ENCODE measurements at places on chromosomes 4 and X.

- DNase-seq = no peak
Measured at GRCh38 chr4:178523038-178523437, 1080.8 kb upstream of the AGA start.

DNA sequence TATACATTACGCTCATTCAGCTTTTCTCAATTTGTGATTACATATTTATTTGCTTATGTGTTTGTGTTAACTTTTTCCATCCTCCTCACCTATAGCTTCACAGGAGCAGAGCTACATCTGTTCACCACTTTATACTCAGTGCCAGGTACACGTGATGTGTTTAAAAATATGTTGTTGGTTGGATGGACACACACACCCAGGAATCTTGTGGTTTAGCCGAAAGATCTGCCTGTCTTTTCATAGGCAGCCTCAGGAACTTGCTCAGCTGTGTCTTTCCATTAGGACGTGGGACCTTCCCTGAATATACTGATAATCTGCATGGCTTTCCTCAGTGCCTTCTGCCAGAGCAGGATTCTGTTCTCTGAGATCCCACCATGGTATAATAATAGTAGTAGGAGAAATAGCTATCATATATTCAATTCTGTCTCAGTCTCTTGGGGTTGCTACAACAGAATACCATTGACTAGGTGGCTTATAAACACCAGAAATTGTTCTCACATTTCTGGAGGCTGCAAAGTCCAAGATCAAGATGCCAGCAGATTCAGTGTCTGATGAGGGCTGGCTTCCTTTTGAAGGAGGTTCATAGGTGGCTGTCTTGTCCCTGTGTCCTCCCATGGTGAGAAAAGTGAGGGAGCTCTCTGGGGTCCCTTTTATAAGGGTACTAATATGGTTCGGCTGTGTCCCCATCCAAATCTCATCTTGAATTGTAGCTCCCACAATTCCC is 50.0 kb upstream of the SOD3 start:
- DNase-seq = no peak

DNA sequence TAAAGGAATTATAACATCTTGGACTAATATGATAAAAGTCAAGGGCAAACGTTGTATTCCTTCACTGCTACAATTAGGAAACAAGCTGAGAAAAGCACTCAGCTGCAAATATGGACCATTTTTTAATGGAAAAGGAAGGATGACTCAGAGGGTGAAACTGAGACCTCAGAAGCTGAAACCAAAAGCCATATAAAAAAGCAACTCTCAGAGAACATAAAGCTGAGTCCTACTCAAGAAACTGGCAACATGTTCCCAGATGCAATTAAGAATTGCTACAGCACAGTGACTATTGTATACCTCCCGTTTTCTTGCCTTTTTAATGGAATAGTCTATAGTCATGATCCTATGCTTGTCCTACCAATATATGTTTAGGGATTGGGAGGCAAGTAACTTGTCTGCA is 1106.4 kb upstream of the INTU start:
- no peak for DNase-seq

GRCh38 chrX:65750674-65751469 is 83.4 kb downstream of the MSN start:
- no peak for DNase-seq

DNA sequence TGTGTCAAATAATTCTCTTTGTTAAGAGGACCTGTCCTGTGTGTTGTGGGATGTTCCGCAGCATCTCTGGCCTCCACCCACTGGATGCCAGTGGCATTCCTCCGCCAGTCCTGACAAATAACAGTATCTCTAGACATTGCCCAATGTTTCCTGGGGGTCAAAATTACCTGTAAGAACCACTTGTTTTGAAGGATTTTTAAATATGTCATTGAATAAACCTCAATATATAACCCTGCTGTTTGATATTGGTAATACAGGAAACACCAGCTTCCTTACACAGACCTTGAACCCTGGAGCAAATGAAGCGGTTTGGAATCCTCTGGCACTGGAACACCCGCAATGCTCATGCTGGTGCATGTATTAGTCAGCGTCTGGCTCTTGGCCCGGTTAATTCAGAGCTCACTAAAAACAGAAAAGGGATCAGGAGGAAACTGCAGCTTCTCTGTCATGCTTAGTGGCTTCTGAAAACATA is 101.3 kb downstream of the TBL1X start:
- DNase-seq = peak; percentile 88

DNA sequence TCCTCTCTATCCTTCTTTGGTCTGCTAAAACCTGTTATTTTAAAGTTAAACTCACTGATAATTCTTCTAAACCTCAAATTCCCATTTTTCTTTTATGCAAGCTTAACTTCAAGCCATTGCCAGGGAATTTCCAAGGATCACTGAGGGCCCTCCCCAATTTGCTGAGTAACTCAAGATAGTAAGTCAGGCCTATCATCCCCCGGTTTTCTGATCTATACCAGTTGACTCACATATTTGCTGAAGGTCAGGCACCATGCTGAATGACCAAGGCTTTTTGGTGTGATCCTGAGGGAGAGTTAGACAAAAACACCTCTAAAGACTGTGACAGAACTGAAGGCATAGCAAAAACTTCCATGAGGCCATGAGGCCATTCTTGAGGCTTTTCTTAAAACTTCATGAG is 1301.9 kb downstream of the PCDH7 start:
- peak; percentile 11 for DNase-seq

- DNase-seq = no peak
Measured at GRCh38 chr4:48247878-48248558, 21.6 kb downstream of the TEC start.

DNA sequence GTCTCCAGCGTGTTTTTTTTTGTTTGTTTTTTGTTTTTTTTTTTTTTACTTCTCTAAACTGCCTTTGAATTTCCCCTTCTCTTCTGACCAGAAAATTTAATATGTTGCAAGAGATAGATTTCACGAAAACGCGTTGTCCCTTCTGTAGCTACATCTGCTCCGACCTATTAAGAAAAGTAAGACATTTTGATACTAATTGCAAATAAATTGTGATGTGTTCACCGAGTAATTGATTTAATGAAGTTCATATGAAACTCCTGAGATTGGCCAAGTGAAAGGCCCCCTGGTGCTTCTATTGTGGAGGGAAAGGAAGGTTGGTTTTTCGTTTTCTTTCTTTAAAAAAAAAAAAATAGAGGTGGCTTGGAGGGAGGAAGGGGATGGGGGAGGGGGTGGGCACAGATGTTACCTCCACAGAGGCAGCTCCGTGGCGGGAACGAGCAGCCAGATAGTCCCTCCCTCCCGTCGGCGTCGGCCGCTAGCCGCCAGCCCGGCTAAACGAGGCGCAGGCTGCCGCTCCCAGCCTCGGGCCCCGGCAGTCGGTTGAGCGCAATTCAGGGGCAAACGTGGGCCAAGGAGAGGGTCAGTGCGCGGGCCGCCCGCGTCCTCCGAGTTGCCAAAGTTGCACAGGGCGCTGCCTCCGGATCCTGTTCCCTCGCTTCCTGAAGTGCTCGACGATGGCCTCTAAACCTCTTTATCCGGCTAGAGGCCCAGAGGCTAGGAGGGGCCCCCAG is 139.1 kb upstream of the ZIC3 start:
- no peak for DNase-seq

DNA sequence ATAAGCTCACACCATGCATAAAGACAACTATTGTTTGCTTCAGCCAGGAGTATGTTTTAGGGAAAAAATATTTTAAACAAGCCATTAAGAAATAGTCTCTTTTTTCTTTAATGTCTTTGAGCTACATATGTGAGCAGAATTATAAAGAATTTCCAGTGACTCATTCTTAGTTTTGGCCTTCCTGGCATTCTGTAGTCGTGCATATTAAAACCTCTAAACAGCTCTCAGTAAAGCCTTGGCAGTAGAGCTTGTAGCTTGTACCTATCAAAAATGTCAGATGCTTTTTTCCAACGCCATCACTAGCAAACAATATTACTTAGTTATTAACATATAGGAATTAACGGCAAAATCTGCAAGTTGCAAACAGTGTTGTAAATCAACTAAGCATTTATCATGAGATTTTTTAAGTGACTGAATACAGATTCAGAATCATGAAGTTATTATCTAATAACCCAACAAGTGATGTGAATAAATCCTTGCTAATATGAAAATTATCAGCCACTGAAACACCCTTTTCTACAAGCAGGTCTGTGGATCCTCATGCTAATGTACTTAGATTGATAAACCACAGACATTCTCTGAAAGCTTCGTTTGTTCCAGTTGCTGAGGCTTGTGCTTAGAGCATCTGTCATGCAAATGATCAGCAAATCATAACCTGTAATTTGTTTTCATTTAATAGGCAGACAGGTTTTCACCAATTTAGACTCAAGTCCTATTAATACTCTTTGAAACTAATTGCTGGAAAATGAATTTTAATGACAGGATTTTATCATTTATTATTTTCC is 412.0 kb upstream of the ATOH1 start:
- DNase-seq = no peak

- peak; percentile 33 for DNase-seq
Measured at GRCh38 chr4:27861381-27861787, 1000.7 kb downstream of the STIM2 start.
